ENCODE measurements at places on chromosomes 3 and 15.

DNA sequence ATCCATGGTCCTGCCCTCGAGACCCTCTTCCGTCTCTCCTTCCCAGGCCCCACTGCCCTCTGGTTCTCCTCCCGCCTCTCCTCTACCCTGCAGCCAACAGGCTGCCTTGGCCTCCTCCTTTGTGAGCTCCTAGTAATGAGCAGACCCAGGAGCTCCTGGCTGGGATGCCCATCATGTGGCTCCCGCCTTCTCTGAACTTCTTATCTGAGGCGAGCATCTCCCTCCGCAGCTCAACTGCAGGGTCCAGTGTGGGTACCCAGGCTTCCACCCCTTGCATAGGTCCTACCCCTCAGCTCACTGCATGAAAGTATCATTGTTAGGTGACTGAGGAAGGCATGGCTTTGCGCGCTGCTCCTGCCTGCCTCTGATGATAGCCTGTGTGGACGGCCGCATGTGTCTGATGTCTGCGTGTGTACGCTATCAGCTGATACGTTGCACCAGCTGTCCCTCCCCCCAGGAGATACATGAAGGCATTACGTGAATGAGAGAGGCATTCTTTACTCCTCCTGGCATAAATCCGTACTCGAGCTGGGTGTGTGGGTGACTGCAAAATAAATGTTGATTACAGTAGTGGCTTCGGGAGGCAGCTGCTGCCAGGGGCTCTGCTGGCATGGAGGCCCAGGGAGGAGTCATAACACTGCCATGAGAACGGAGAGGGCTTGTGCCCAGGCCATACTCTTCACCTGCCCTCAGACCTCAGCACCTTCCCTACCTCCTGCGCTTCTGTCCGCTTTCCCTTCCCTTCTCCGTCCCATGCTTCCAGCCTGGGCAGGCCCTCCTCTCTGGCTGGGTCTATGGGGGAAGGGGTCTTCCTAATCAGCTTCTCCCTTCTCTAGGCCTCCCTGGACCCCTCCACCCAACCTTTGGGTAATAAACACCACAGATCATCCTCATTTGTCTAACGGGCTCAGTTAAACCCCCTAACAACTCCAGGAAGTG is 48.8 kb downstream of the ZNF710 start:
- no peak overlapping the region for H3K4me3 ChIP-seq
- no peaks in the 10 kb centered on the region for H3K27me3 ChIP-seq
- H3K27ac ChIP-seq = no peak overlapping the region

DNA sequence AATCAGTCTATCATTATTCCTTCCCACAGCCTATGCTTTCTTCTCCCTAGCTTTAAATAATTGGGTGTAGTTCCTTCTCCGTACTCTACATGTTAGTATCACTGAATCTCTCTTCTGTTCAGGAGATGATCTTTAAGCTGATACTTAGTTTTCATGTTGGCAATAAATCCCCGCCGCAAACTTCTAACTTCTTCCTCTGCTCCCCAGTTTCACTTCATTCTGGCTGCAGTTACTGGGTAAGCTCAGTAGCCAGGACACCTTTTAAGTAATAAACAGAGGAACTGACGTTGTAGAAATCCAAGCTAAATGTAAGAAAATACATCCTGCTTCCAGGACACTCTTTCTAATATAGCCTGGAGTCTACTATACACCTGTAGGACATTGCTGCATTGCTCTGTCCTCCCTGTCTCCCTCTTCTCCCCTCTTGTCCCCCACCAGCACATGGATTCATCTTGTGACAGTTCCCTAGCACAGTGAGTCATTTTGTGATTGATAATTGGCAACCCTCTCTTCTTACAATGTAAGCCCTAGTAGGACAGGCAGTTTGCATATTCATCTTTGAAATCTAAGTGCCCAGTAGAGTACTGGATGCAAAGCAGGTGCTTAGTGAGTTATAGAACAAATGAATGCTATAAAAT is 598.2 kb downstream of the UNC13C start:
- H3K36me3 ChIP-seq = no peaks in the 10 kb centered on the region
- H3K4me3 ChIP-seq = no peak overlapping the region
- no peak overlapping the region for H3K27ac ChIP-seq
- H3K27me3 ChIP-seq = no peaks in the 10 kb centered on the region
- H3K4me1 ChIP-seq = no peaks in the 10 kb centered on the region
- no peak for DNase-seq

GRCh38 chr3:52290596-52291507 is 3.2 kb downstream of the GLYCTK start:
- H3K27me3 ChIP-seq = no peaks in the 10 kb centered on the region
- H3K36me3 ChIP-seq = peaks cover 47% of the 10 kb centered on the region
- no peak overlapping the region for H3K4me3 ChIP-seq
- H3K27ac ChIP-seq = no peak overlapping the region

DNA sequence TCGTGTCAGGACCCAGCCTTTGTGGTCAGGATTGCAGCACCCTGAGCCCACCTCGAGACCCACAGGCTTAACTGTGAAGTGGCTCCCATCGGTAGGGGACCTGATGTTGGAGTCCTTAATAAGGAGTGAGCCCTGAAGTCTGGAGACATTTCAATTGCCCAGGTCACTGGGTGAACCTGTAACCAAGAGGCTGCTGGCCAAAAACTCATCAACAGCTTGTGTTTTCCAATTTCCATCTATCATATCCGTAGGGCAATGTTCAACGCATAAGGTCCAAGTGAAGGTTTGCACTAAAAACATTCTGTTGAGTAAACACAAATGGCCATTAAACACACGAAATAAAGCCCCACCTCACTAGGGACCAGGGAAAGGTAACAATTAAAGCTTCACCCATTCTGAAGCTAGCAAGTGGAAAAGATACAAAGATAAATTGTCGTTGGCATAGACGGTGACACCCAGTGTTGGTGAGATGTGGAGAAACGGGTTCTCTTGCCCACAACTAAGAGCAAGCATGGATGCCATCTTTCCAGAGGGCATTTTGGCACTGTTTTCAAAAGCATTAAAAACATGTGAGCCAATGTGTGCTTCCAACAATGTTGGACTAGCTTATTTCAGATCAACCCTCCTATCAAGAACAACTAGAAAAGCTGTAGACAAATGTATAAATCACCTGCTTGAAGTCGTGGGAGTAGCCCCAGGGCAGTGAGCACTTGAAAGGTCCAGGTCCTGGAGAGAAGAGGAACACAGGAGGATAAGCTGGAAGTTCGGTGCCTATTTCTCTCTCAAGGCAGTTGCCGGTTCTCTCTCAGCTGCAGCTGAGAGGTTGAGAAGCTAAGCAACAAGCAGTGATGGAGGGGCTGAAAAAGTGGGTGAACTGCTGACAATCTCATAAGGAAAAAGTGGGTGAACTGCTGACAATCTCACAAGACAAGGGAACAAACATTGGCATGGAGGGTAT is 56.3 kb upstream of the PCSK6 start:
- no peak for DNase-seq
- H3K36me3 ChIP-seq = no peaks in the 10 kb centered on the region
- peaks cover 5% of the 10 kb centered on the region for H3K27me3 ChIP-seq
- no peak overlapping the region for H3K4me3 ChIP-seq
- H3K4me1 ChIP-seq = no peaks in the 10 kb centered on the region

DNA sequence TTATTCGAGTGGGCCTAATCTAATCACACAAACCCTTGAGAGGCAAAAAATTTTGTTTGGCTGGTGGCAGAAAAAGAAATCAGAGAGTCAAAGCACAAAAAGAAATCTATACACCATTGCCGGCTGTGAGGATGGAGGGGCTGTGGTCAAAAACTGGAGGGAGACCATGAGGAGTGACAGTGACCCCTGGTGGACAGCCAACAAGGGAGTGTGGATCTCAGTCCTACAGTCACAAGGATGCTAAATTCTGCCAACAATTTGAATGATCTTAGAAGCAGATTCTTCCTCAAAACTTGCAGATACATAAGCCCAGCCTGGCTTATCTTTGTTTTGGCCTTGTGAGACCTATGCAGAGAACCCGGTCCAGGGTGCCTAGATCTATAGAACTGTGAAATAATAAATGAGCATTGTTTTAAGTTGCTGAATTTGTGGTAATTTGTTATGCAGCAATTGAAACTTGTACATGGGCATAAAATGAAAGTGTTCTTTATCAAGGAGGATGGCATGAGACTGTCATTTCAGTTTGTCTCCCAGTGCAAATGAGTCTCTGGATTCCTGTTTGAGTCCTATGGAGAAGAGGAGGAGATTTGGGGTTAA is 103.0 kb upstream of the ARHGEF26 start:
- DNase-seq = peak; percentile 1
- H3K27ac ChIP-seq = no peak overlapping the region
- no peaks in the 10 kb centered on the region for H3K36me3 ChIP-seq
- no peak overlapping the region for H3K4me3 ChIP-seq
- H3K27me3 ChIP-seq = no peaks in the 10 kb centered on the region

GRCh38 chr3:65772758-65773157 is 266.0 kb downstream of the MAGI1 start:
- no peaks in the 10 kb centered on the region for H3K27me3 ChIP-seq
- H3K4me1 ChIP-seq = no peaks in the 10 kb centered on the region
- no peak for DNase-seq
- no peak overlapping the region for H3K4me3 ChIP-seq
- H3K27ac ChIP-seq = no peak overlapping the region
- no peaks in the 10 kb centered on the region for H3K36me3 ChIP-seq

- H3K4me1 ChIP-seq = peaks cover 3% of the 10 kb centered on the region
- H3K27me3 ChIP-seq = no peaks in the 10 kb centered on the region
- no peak for DNase-seq
- no peak overlapping the region for H3K27ac ChIP-seq
- H3K36me3 ChIP-seq = no peaks in the 10 kb centered on the region
These were observed 25.2 kb downstream of the PAQR5 start for GRCh38 chr15:69323893-69324430.

- no peak overlapping the region for H3K27ac ChIP-seq
- H3K4me3 ChIP-seq = no peak overlapping the region
- H3K36me3 ChIP-seq = no peaks in the 10 kb centered on the region
- no peaks in the 10 kb centered on the region for H3K27me3 ChIP-seq
These were observed 6.2 kb downstream of the TMEM39A start for GRCh38 chr3:119457246-119457645.

DNA sequence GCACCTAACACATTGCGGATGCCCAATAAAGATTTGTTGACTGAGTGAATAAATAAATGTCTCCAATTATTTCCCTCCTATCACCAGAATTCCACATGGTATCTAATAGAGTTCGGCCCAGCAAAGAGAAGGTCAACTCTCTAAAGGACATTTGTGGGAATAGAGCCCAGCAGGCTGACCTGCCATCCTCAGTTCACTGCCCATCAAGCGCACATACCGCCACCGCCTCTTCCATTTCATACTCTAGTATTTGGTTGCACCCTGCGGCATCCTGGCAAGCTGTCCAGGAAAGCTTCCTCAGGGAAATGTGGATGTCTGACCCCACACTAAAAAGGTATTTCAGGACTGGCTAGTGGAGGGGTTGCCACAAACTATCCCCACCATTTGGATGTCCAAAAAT is 29.8 kb upstream of the DLG1 start:
- H3K4me1 ChIP-seq = no peaks in the 10 kb centered on the region
- no peak for DNase-seq
- H3K27ac ChIP-seq = no peak overlapping the region
- peaks cover 3% of the 10 kb centered on the region for H3K27me3 ChIP-seq
- no peak overlapping the region for H3K4me3 ChIP-seq

DNA sequence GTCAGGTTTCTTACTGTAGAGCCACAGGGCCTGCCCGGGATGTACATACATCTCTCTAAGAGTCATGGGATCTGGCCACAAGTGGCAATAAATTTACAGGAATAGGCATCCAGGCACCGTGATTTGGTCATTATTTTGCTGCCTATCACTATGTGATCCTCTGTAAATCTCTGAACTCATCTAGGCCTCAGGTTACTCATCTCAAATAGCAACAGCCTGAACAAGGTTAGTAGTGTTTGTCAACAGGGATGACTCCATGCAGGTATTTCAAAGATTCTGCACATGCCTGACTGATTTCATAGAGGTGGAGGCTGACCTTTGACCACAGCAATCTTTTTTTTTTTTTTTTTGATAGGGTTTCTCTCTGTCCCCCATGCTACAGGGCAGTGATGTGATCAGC is 88.8 kb upstream of the TBL1XR1 start:
- DNase-seq = no peak
- H3K4me1 ChIP-seq = peaks cover 13% of the 10 kb centered on the region
- no peak overlapping the region for H3K4me3 ChIP-seq
- no peak overlapping the region for H3K27ac ChIP-seq
- H3K27me3 ChIP-seq = no peaks in the 10 kb centered on the region
- H3K36me3 ChIP-seq = no peaks in the 10 kb centered on the region

GRCh38 chr15:66572146-66572545 is 6.3 kb upstream of the LCTL start:
- no peak overlapping the region for H3K4me3 ChIP-seq
- no peaks in the 10 kb centered on the region for H3K27me3 ChIP-seq
- DNase-seq = no peak
- H3K27ac ChIP-seq = no peak overlapping the region
- no peaks in the 10 kb centered on the region for H3K36me3 ChIP-seq
- no peaks in the 10 kb centered on the region for H3K4me1 ChIP-seq

GRCh38 chr3:44036850-44037249 is 204.8 kb upstream of the TOPAZ1 start:
- no peak overlapping the region for H3K27ac ChIP-seq
- DNase-seq = no peak
- H3K27me3 ChIP-seq = peaks cover 21% of the 10 kb centered on the region
- no peaks in the 10 kb centered on the region for H3K36me3 ChIP-seq
